ENCODE measurements at places on chromosomes 5 and 9.

GRCh38 chr9:111483439-111483857 lies 735 bp downstream of the ECPAS start:
- DNase-seq, result peak; percentile 60

- DNase-seq, result no peak
Observed at GRCh38 chr9:133532937-133533668, 1.4 kb upstream of the ADAMTSL2 start.

- no peak for DNase-seq
Observed at GRCh38 chr9:96519787-96520186, 69.8 kb downstream of the HABP4 start.

GRCh38 chr9:21754741-21755140 lies 47.7 kb upstream of the MTAP start:
- DNase-seq, result no peak

- DNase-seq, result peak; percentile 40
Observed at GRCh38 chr5:150497274-150497988, 10.5 kb upstream of the NDST1 start.

GRCh38 chr9:98191671-98192502 lies 550 bp downstream of the CORO2A start:
- no peak for DNase-seq

GRCh38 chr5:72007336-72008111 lies 99.8 kb upstream of the MAP1B start:
- no peak for DNase-seq

GRCh38 chr5:113237893-113238292 lies 196.9 kb downstream of the TSSK1B start:
- no peak for DNase-seq

- no peak for DNase-seq
Observed at GRCh38 chr5:88827997-88828396, 55.0 kb downstream of the MEF2C start.

DNA sequence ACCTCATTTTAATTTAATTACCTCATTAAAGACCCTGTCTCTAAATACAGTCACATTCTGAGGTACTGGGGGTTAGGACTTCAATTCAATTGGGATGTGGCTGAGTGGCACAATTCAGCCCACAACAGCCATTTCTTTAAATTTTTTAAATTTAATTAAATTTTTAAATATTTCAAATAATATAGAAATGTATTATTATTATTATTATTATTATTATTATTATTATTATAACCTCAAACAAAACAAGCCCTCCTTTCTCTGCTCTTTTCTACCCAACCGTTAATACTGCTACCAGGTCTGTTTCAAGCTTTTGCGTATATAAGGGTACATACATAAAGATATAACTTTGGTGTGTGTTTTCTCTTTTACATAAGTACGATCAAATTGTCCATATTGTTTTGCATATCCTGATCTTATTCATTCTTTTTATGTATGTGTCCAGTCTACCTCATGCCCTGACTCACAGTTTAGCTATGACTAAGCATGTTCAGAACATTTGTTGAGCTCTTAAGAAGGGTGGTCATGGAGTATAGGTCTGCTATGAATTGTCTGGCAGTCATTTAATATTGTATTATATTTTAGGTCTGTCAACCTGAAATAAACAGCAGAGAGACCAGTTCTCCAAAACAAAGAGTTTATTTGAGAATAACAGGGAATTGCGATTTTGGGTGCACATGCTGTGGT lies 16.1 kb upstream of the RAB14 start:
- DNase-seq, result no peak

- no peak for DNase-seq
Observed at GRCh38 chr5:62506659-62507460, 71.8 kb upstream of the LRRC70 start.

DNA sequence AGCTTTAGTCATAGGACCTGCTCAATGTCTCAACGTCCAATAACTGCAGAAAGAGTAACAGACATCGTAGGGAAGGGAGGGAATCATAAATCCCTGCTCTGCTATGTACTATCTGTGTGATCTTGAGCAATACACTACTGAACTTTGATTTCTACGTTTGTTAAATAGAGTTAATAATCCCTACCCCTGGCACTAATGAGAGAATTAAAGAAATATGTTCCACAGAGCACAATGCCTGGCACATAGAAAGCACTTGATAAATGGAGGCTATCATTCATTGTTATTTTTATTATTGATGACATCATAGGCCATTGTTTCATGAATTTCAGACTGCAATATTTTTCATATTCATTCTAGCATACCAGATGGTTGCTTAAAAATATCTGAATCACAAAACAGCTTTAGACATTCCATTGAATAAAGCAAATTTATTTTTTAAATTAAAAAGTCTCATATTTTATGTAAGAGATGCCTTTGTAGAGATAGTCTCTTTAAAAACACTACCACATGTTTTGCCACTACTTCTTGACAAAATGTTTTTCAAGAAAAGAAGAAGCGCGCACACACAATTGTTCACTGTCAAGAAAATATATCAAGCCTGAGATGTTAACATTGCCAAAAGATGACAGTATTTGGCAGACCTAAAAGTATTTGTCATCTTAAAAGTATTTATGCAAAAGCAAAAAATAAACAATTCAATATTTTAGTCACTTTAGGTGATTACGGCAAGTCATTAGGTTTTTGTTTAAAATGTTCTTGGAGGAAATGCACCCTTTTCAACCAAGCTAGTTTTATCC lies 108.5 kb downstream of the EBF1 start:
- DNase-seq, result no peak

GRCh38 chr5:121257621-121258020 lies 594.1 kb upstream of the FTMT start:
- no peak for DNase-seq

- DNase-seq, result no peak
Observed at GRCh38 chr5:55925181-55925580, 69.6 kb downstream of the IL6ST start.

- no peak for DNase-seq
Observed at GRCh38 chr5:171445644-171446516, 26.4 kb downstream of the FGF18 start.

GRCh38 chr9:82122731-82123130 lies 134.2 kb downstream of the SPATA31D1 start:
- no peak for DNase-seq

- DNase-seq, result no peak
Observed at GRCh38 chr5:115070737-115071136, 99.0 kb downstream of the TRIM36 start.

DNA sequence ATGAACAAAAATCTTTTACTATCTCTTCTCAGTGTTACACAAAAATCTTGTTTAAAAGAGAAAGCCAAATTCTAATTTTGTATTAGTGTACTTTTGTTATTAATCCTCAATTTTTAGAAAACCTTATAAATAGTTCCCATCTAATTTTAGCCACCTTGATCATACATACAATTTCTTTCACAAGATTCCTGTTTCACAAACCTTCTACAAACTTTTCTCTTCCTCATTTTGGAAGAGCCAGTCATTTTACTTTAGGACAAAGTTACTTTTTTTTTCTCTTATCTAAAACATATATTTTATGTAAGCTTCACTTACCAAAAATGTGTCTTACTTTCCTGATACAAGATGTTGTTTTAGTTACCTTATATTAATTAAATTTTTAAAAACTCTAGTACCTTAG lies 161.3 kb downstream of the YIPF5 start:
- no peak for DNase-seq

GRCh38 chr5:162091336-162091735 lies 23.8 kb downstream of the GABRG2 start:
- no peak for DNase-seq

DNA sequence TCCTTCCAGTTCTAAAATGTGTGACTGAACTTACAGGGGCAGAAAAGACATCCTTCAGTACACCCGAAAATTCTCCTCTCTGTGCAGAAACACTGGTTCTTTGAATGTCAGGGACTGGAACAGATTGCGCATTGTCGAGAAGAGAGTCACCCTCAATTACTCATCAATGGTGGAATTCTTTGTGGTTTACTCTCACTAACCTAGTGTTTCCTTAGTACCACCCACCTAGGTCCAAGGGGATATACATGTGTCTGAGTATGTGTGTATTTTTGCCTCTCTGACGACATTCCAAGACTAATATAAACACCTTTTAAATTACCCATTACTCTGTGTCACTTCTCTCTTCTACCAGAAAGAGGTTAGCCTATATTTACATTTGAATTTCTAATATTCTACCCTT lies 660.8 kb downstream of the TLE1 start:
- no peak for DNase-seq

DNA sequence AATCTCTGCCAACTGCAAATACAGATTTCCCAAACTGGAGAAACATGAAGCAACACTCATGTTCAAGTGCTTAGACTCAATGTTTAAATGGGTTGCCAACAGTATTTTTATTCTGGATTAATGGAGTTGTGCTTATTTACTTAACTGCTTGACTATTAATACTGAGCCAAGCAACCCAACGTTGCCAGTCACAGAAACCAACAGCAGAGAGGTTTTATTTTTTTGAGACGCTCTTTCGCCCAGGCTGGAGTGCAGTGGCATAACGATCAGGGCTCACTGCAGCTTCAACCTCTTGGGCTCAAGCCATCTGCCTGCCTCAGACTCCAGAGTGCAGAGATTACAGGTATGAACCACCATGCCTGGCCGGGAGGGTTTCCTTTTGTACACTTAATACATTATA lies 8.5 kb upstream of the TMEM268 start:
- no peak for DNase-seq

- DNase-seq, result no peak
Observed at GRCh38 chr9:98045234-98046179, 11.0 kb upstream of the NANS start.

- DNase-seq, result no peak
Observed at GRCh38 chr5:88377705-88378656, 109.3 kb upstream of the TMEM161B start.

GRCh38 chr5:144206141-144206540 lies 35.5 kb downstream of the KCTD16 start:
- DNase-seq, result no peak
